ENCODE measurements at places on chromosomes 16 and 17.

GRCh38 chr16:31473264-31473984, 1.5 kb downstream of the TGFB1I1 start:
- no peak for DNase-seq

GRCh38 chr16:87017371-87018012, 299.7 kb downstream of the C16orf95 start:
- no peak for DNase-seq

DNA sequence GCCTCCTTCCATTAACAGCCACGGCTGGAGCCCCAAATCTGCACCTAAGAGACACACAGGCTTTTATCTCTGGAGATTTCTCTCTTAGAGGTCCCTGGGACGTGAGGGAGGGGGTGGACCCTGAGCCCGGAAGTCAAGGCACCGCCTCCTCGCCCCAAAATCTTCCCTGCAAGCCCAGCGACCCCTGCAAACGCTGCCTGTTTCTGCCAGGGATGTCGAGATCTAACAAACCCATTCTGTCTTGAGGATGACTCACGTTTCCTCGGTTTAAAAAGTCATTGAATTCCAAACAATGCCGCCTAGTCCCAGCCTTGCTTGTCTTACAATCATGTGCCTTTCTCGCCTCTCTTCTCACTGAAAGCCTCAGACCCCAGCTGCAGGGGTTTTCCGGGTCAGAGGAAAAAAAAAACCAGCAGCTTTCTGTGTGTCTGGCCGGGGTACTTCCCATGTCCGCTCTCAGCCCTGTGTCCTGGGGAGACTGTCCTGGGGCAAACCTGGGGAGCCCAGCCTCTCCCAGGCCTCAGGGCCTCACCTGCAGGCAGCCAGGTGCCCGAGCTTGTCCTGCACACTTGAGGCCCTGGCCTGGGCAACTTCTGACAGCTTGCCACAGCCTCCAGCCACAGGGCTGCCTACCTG, 15.4 kb downstream of the ARL2BP start:
- no peak for DNase-seq

- no peak for DNase-seq
Observed at GRCh38 chr16:10581507-10581906, 1.1 kb upstream of the EMP2 start.

DNA sequence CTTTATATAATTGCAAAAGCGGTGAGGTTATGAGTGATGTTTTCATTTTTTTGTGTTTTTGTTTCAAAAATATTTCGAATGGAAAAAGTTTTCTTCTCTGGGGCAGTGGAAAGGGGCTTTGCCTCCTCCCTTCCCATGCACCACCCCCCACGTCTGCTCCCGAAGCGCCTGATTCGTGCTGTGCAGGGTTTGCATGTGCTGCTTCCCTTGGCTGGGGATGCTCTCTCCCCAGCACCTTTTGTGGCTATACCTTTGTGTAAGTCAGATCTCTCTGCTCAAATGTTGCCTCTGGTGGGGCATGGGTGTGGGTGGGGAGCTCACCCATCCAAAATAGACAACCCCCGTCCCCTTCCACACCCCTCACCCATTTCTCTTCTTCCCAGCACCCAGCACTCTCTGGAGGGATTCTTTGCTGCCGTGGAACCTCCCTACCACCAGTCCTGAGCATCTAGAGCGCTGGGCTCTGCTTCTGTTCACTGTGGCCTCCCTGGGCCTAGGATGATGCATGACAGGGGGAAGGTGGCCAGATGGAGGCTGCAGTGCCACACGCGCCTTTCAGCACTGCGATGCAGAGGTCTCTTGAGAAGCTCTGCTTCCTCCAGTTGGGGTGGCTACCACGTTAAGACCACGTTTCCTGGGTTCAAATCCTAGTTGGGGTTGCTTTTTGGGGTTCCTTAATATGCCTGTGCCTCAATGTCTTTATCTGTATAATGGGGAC, 71.2 kb downstream of the IRF8 start:
- no peak for DNase-seq

GRCh38 chr17:76124582-76125390, 16.3 kb downstream of the FOXJ1 start:
- DNase-seq = no peak

DNA sequence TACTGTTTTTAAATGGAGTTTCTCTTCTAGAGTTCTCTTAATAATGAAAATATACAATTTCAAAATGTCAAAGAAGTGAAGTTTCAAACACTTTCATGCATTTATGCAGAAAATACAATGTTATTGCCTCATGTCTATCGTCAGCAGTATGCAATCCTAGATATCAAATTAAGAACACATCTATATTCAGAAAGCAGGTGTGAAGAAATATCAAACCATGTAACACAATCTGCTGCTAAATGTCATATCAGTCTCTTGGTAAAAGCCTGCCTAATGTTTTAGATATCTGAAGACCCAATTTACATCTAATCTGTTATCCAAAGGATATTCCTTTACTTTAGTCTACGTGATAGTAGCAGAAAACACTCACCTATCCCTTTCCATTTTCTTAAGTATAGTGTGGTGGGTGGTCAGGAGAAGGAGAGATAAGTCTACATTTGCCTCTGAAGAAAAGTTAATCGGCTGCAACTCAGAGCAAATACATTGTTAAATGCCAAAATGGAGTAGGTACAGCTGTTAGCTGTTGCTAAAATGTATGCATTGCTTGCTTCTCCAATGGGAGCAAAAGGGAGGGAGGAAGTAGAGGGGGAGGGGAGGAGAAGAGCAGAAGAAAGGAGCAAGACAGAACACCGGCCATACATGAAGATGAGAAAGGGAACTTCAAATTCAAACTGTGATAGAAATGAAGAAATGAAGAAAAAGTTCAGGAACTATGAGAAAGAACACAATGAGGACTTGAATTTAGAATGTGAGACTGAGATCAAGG, 64.9 kb downstream of the ITFG1 start:
- no peak for DNase-seq

GRCh38 chr16:68079626-68080344, 5.4 kb upstream of the NFATC3 start:
- DNase-seq = peak; percentile 59
